Germinal center (tissue), 1 donor: ENCODE measurements at places on chromosomes 4 and X.

GRCh38 chr4:134201216-134202161 lies at the start of gene PABPC4L:
TSS of gene PABPC4L (minus strand) at chr4:134201789. CDS start at chr4:134201019, 770 bp downstream.
- no peak for DNase-seq

- DNase-seq, result no peak
Observed at GRCh38 chrX:112654871-112655270, 24.9 kb downstream of the LHFPL1 start.

DNA sequence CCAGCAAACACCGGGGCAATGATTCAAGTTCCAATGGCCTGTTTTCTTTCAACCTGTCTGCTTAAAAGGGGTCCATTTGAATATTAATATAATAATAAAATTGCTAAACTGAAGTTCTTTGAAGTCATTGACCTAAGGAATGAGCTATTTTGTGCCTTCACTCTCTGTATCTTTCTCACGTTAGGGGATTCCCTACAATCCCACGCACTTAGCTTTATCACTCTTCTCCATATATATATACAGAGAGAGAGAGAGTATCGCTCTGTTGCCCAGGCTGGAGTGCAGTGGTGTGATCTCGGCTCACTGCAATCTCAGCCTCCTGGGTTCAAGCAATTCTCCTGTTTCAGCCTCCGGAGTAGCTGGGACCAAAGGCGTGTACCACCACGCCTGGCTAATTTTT lies 83.9 kb upstream of the NWD2 start:
- no peak for DNase-seq

DNA sequence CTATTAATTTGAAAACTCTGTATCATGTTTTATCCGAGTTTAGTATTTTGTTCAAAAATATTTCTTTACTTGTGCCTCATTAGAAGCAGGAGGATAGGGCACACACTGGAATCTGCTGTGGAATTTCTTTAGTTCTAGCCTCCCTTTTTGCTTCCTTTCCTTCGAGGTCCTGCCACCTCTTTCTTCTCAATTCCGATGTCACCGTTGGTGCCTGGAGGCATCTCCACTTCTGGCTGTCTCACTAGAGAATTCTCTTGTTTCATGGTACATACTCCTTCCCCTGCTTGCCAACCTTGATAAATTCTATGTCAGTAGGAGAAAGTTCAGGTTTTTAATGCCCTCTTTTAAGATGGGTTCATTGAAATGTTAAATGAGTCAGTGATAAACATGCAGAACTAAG lies 140.1 kb downstream of the ANK2 start:
- DNase-seq, result no peak

DNA sequence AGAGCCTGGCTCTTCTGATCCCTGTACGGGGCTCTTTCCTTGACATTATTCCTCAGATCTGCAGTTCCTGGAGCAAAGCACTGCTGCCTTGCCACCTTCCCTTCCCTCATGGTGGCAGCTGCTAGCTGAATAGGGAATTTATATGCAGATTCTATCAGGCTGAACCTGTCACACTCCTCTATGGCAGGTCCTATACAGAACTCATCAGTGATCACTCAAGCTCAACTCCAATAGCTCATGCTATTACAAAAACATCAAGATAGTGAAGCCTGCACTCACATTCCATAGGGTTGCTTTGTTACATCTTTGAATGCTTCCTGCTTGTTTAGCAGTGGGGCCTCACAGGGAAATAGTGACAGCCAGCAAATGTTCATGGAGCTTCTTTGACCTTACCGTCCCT lies 71.7 kb downstream of the SLC2A9 start:
- no peak for DNase-seq

DNA sequence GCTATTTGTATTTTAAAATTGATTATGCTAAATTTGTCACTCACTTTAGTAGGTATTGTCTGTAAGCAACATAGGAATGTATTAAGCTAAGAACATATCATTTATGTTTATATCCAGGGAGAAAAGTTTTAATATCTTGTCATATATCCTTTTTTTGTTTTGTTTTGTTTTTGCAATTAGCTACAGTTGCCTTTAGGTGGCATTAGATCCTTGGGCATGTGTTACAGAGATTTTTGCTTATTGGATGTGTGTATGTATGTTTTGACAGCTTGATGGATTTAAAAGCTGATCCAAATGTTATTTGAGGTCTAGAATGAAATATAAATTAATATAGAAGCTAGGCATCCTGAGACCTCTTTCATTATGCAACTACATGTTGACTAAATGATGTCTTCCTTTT lies 36.1 kb upstream of the OTUD4 start:
- peak; percentile 19 for DNase-seq

GRCh38 chr4:187547316-187547715 lies 448.3 kb upstream of the ZFP42 start:
- DNase-seq, result no peak

DNA sequence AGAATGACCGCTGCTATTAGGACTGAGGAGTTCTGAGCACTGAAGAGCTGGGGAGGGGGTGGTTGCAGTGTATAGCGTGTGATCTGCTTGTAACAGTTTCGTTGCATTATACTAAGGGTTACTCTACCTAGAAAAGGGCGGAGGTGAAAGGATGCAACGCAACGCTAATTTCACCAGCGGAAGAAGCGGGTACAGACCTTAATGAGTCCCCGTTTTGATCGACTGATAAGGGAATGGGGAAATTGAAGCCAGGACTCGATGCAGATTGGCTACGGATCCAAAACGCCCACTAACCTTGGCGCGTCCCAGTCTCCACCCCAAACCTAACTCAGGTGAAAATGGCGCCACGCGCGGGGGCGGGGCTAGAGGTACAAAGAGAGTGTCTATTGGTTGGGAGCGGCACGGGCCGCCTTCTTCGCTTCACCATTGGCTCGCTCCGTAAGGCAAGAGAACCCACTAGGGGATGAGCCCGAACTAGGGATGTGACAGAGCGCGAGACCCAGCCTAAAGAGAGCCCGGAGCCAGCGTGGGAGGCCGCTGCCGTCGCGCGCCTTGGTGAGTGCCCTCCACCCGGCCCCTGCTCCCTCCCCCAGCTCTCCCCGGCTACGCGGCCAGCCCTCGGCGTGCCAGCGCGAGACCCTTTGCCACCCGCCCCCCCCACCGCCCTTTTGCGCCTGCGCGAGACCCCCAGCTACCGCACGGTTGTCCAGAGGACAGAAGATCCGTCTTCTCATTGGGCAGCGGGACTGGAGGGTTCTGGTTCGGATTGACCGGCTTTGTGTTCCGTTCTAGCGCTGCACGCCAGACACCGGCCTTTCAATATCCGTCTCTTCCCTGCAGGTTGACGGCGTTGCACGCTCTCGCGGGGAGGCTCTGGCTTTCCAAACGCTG lies at the start of gene EBP:
Gene EBP, plus strand, starts transcription at position 456 of the 891 bp plus-strand sequence. CDS start 1,964 bp downstream, outside the sequence.
- DNase-seq, result peak; percentile 92

DNA sequence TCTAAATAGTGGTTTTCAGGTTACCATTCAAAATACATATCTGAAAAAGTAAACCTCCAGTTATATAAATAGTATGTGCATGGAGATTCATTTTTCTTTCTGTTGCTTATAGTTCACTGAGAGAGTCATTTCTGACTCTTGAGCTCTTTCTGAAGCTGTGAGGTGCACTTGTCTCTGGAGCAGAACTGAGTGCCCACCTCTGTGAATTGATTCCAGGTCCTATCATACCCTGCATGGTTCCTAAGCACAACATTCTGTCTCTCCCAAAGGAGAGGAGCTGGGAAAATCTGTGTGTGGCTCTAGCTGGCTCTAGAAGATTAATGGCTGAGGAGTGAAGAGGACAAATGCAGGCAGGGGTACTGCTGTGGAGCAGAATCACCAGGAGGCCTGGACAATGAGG lies 161.6 kb upstream of the HCCS start:
- DNase-seq, result no peak
